T-helper 22 cell (primary cell): ENCODE measurements at places on chromosomes 2 and 18.
A peak's percentile ranks its signal among the peaks of the same experiment; 100 is the strongest.

DNA sequence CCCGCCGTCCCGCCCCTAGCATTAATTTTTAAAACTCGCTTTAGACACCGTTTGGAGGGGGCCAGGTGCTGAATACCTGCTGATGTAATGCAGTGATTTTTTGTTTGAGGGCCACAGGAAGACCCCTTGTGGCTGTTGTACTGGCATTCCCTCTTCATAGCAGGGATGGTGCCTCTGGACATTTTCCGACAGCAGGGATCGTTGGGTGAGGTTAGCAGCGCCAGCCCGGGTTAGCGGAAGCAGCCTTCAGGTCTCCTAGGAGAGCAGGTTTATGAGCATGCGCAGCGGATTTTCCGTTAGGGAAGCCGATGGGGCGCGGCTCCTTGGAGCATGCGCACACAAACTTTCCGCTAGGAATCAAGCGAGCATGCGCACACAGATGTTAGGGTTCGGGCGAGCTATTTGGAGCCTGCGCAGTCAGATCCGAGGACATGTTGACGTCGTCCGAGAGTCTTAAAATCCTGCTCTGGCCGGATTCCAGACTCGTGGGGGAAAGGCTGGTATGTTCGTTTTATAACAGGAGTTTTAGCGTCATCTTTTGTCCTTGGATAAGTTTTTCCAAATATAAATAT is 17.2 kb upstream of the C2orf74 start:
- DNase-seq: peak; percentile 83

- DNase-seq: no peak
Measured at GRCh38 chr2:161199912-161200701, 39.9 kb downstream of the TANK start.

- no peak for DNase-seq
Measured at GRCh38 chr2:144965172-144965571, 445.3 kb upstream of the ZEB2 start.

- DNase-seq: no peak
Measured at GRCh38 chr2:45140675-45141074, 131.4 kb upstream of the SIX2 start.

- no peak for DNase-seq
Measured at GRCh38 chr2:7819316-7819715, 862.5 kb upstream of the ID2 start.

- DNase-seq: no peak
Measured at GRCh38 chr2:7667260-7667757, 750.1 kb downstream of the RNF144A start.

- no peak for DNase-seq
Measured at GRCh38 chr18:37639846-37640245, 74.2 kb upstream of the CELF4 start.

GRCh38 chr18:55000529-55000928 is 41.3 kb upstream of the CCDC68 start:
- no peak for DNase-seq

DNA sequence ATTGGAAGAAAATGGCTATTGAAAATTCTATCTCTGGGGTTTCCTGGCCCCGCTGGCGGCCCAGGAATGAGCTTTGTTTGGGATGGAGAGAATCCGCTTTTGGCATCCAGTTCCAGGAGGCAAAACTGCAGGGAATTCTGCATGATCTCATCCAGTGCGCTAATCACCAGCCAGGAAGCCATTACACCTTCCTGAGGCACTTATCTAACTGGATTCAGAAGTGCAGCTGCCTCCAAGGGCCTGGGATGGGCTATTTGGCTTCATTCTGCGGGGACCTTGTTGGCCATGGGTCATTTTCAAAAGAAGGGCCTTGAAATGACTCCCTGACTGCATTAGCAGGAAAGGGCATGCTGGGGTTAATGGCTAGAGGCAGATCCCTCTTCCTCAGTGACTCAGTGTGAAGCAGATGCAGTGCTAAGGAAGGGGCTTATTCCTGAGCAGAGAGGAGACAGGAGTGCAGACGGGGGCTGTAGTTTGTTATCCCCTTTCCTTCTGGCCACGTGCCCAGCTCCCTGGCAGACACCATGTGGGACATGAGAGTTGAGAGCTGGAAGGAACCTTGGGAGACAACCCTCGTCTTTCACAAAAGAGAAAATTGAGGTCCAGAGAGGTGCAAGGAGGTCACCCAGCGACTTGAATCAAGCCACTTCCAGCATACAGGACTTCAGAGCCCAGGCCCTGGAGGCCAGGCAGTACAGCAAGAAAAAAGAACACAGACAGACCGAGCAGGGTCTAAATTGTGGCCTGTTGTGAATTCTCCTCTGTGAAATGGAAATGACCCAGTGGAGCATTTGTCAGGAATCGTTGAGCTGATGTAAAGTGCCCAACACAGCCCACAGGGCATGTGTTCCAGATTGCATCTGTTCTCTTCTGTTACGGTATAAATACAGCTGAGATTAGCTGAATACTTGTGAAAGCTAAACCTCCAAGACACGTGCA is 161.8 kb downstream of the PRKCE start:
- no peak for DNase-seq

- no peak for DNase-seq
Measured at GRCh38 chr2:137096693-137097092, 331.3 kb downstream of the THSD7B start.

GRCh38 chr18:8242151-8242696 is 367.0 kb upstream of the RAB12 start:
- DNase-seq: no peak

- no peak for DNase-seq
Measured at GRCh38 chr2:183232161-183232865, 108.1 kb downstream of the NUP35 start.

GRCh38 chr2:188024811-188025210 is 266.9 kb upstream of the GULP1 start:
- DNase-seq: no peak

DNA sequence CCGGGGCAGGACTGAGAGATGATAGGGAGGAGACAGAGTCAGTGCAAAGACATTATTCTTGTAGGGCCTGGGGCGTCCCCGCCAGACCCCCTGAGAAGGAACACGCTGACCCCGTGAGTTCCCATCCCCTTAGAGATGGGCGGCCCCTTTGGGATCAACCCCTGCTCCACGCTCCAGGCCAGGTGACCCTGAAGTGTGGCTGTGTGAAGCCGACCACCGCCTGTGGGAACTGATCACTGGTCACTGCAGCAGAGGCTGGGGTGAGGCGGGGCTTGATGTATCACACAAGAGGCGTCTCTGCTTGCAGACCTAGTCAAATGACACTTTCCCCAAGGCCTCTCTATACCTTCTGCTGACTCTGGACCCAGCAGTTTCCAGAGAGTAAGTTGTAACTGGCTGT is 157.4 kb upstream of the TWIST2 start:
- no peak for DNase-seq

- DNase-seq: no peak
Measured at GRCh38 chr2:52532956-52533355, 1234.6 kb upstream of the CHAC2 start.

DNA sequence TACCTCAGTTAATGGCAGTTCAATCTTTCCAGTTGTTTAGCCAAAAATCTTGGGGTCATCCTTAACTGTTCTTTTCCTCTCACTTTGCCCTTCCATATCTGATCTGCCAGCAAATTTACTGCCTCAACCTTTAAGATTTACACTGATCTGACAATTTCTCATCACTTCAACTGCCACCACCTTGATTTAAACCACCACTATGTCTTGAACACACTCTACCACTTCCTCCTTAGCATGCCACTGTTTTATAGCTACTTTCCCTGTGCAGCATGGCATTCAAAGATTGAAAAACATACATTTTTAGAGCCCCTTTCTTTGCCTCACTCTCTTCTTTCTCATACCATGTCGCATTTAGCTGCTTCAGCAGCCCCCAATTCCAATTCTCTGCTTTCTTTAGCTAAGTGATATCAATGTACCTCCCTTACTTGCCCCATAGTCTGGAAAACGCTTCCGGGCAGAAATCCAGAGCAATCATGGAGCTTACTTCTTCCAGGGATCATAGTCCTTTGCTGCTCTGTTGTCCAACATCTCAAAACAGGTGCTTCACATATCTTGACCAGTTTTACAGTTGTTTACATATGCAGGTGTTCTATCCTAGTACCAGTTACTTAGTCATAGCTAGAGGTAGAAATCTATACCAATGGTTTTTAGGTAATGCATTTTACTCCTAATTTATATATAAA is 10.9 kb downstream of the PGAP1 start:
- no peak for DNase-seq

DNA sequence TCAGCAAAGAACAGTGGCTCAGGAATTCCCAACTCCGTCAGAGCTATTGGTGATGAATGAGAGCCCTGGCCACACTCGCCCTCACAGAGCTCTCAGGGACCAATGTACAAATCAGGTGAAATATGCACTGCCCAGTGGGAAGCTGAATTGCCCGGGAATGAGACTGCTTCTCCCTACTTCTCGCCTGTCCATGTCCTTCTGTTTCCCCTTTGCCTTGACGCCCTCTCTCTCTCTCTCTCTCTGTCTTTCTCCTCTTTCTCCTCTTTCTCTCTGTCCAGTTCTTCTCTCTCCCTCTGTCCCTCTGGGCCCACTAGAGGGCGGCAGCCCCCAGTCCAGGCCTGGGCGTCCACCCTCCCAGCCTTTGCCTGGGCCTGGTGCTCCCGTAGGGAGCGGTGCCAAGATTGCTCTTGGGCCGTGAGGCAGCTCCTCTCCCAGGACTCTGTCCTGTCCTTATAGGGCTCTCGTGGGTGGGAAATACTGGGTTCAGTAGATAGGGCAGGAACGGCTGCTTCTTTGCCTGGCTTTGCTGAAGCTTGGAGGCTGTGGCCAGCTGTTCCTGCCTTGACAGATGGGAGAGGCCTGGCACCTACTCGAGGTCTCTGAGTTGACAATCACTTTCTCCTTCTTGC is 28.4 kb upstream of the PUM2 start:
- no peak for DNase-seq

DNA sequence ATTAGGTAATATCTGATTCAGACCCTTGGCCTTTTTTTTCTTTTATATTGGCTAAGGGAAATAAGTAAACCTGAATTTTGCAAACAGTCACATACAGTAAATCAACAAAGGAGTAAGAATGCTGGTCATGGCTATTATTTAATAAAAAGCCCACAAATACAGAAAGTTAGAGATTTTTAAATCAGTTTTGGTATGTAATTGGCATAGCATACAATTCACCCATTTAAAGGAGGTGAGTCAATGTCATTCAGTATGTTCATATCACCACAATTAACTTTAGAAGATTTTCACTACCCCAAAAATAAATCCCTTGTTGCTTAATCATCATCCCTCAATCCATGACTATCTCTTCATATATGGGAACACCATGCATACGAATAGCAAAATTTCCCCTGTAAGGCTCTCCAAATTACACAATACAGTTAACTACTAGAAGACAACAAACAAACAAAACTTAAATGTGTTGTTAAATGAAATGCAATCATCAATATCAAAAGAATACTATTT is 45.9 kb upstream of the NYAP2 start:
- DNase-seq: no peak

- no peak for DNase-seq
Measured at GRCh38 chr2:157256626-157257025, 879 bp upstream of the GALNT5 start.

DNA sequence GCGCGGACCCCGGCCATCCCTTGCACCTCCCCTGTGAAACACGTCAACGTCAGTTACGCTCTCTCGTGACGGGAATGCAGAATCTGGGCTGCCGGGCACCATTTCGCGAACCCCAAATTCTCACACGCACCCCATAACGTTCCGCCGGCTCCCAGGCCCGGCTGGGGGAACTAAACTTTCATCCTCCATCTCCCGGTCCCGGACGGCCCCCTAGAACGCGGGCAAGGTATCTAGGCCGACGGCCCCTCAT is 544 bp downstream of the DNAJC27 start:
- no peak for DNase-seq

GRCh38 chr2:170180031-170180566 is 2.2 kb downstream of the MYO3B start:
- DNase-seq: no peak

- DNase-seq: no peak
Measured at GRCh38 chr18:12420821-12421421, 13.2 kb downstream of the PRELID3A start.

GRCh38 chr2:119751706-119752105 is 8.0 kb upstream of the PTPN4 start:
- no peak for DNase-seq

DNA sequence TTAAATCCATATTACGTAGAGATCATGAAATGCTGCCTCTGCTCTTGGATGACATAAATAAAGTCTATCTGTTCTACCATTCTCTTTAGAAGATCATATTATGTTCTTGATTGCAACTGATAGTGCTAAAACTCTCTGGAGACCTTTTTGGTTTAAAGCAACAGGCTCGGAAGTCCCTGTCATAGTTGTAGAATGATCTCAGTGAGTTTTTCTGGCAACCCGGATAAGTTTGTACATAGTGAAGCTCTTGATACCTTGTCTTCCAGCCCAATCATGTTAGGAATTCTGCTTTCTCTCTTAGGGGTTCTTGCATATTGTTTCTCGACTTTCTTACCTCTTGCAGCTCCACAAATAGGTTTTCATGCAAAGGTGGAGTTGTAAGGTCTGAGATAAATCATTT is 156.1 kb downstream of the TTC27 start:
- no peak for DNase-seq

- DNase-seq: no peak
Measured at GRCh38 chr2:58271826-58272225, 30.7 kb upstream of the FANCL start.

DNA sequence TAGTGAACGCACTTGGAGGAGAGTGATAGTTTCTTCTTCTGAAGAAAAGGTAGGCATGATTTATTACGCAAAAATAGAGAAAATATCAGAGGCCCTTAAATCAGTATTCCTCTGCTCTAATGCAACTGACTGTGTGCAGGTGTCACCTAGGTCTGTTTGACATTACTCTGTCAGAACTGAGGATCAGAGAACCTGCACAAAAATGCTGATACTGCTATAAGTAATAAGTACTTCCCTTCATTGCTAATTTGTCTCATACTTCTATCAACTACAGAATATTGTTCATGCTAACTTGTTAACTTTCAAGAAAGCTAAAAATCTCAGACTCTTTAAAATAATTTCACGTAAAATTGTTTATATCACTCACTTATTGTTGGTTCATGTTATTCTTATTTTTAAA is 358.5 kb downstream of the ZNF804A start:
- no peak for DNase-seq

DNA sequence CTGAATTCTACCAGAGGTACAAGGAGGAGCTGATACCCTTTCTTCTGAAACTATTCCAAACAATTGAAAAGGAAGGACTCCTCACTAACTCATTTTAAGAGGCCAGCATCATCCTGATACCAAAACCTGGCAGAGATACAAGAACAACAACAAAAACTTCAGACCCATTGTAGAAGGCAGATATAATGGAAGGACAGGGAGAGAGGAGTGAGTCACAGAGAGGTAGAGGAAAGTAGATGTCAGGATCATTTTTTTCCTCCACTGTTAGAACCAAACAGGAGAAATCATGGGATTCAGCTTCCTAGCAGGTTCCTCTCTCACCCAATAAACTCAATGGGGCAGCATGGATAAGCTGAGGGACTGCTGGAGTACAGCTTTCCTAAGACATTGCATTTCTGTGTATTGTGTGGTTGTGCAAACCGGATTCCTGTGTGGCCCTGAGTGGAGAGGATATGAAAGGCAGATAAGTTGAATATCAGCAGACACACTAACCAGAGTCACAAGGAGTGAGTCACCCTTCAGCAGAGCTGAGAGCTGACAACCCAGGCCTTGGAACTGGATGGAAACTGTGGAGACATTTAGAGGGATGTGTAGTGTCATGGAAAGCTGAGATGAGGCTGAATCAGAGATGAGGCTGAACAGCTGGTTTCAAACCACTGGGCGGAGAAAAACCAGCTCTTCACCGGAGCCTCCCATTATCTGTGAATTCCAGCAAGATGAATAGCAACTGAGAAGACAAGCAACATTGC is 60.9 kb upstream of the MMADHC start:
- no peak for DNase-seq
